MM.1S (cell line): ENCODE measurements at places on chromosomes 12 and 14.

GRCh38 chr12:89540586-89540985 lies 14.7 kb upstream of the POC1B start:
- H3K27me3 ChIP-seq = no peaks in the 10 kb centered on the region
- H3K27ac ChIP-seq = no peak overlapping the region
- no peak for DNase-seq
- no peaks in the 10 kb centered on the region for H3K4me1 ChIP-seq

DNA sequence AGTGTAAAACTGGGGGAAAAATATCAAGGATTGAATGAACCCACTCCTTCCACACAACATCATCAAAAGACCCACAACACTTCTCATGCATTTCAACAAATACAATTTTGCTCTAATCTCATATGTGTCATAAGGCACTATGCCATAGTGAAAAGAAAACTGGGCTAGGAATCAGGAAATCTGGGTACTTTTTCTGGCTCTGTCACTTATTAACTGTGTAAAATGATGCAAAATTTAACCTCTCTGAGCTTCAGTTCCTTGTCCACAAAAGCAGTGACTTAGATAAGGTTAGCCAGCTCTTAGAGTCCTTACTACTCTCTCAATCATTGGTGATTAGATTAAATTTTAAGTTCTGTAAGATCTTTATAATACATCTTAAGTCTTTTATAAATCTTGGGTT lies 250.5 kb upstream of the SOX5 start:
- no peaks in the 10 kb centered on the region for H3K4me1 ChIP-seq
- no peak for DNase-seq
- no peaks in the 10 kb centered on the region for H3K36me3 ChIP-seq
- no peak overlapping the region for H3K4me3 ChIP-seq

- no peak overlapping the region for H3K27ac ChIP-seq
- no peaks in the 10 kb centered on the region for H3K36me3 ChIP-seq
- peaks cover 20% of the 10 kb centered on the region for H3K4me1 ChIP-seq
- H3K4me3 ChIP-seq = no peak overlapping the region
- no peak for DNase-seq
Observed at GRCh38 chr14:32372154-32372553, 43.1 kb downstream of the AKAP6 start.

DNA sequence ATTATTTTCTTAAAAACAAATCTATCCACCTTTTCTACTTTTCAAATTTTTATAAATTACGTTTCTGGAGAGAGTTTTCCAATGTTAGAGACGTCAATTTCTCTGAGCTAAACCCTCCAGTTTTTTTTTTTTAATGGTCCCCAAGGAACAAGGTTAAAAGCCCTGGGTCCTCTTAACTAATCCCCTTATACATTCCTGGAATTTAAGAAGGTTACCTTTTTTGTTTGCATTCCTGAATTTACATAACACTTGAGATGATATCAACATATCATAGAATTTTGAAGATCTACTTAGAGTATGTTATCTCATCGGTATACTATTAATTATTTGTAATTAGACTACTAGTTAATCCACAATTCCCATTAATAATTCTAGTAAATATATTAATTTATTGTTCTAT lies 662.2 kb upstream of the LRFN5 start:
- H3K27ac ChIP-seq = no peak overlapping the region
- no peaks in the 10 kb centered on the region for H3K36me3 ChIP-seq
- H3K4me1 ChIP-seq = no peaks in the 10 kb centered on the region
- H3K27me3 ChIP-seq = no peaks in the 10 kb centered on the region

DNA sequence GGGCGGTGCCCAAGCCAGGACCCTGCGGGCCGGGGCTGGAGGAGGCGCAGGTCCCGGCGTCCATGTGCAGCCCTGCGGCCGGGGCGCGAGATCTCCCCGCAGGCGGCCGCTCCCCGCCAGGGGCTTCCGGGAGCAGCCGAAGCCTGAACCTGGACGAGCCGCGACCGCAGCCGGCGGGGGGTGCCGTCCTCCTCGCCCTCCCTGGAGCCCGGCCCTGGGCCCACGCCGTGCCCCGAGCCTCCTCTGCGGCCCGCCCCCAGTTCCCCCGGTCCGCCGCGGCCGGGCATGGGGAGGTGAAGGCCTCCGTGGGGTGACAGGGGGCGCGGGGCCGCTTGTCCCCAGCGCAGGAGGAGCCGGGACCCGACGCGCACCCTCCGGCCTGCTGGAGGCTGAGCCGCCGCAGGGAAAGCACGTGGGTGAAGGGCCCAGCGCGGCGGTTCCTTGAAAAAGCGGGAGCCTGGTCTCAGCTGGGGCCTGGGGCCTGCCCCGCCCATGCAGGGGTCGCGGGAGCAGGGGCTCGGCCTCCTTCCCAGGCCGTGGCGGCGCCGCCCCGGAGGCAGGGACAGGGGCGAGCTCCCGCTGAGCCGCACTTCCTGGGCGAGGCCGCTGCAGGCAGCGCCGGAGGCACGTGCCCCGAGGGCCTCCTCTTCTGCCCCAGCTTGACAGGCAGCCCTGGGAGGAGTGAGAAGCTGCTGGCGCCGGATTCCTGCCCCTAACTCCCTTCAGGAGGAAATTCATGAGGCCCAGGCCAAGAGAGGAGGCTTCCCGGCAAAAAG lies 55.6 kb upstream of the PPP2R5C start:
- H3K27ac ChIP-seq = no peak overlapping the region
- no peaks in the 10 kb centered on the region; the same call in 1 of the 2 replicates for H3K4me1 ChIP-seq
- DNase-seq = peak; percentile 40
- no peaks in the 10 kb centered on the region for H3K27me3 ChIP-seq
- H3K36me3 ChIP-seq = no peaks in the 10 kb centered on the region

- no peak for DNase-seq
- no peaks in the 10 kb centered on the region for H3K36me3 ChIP-seq
- no peak overlapping the region for H3K4me3 ChIP-seq
- no peaks in the 10 kb centered on the region for H3K27me3 ChIP-seq
- 0 out of 2 replicates have a peak, but pooled peaks cover 5% of the 10 kb centered on the region for H3K4me1 ChIP-seq
- no peak overlapping the region for H3K27ac ChIP-seq
Observed at GRCh38 chr12:50215033-50215432, 47.9 kb upstream of the CERS5 start.

GRCh38 chr12:66087365-66087943 lies 43.1 kb downstream of the LLPH start:
- peak; percentile 60 for DNase-seq
- no peak overlapping the region; the same call in 1 of the 2 replicates for H3K4me3 ChIP-seq
- no peaks in the 10 kb centered on the region for H3K36me3 ChIP-seq
- no peak overlapping the region for H3K27ac ChIP-seq
- H3K4me1 ChIP-seq = no peaks in the 10 kb centered on the region

DNA sequence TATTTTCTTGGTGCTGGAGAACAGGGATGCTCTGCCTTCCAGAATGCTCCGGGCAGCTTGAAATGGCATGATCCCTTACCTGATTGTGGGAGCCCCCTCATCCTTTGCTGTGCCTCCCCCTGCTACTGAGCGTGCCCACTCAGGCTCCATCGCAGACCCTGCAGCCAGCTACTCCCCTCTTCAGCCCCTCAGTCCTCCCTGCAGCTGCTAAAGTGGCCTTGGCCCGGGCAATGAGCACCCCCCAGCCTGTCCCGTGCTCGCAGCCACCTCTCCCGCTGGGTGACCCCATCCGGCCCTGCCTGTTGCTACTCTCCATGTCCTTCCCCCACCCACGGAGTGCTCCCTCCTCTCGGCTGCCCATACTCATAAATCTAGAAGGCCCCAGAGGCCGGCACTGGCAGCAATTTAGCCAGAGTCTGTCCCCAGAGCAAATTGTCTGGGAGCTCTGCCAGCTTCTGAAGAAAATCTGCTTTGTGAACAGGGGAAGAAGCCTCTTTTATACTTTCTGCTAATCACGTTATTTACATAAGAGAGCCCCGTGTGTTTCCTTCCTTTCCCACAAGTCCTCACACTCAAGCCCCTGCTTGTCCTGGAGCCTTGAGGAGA lies 143.7 kb upstream of the FRMD6 start:
- H3K27ac ChIP-seq = no peak overlapping the region
- H3K4me3 ChIP-seq = no peak overlapping the region
- H3K36me3 ChIP-seq = no peaks in the 10 kb centered on the region
- no peak for DNase-seq
- H3K27me3 ChIP-seq = no peaks in the 10 kb centered on the region

GRCh38 chr14:61889914-61890351 lies 127.7 kb downstream of the SNAPC1 start:
- no peaks in the 10 kb centered on the region for H3K27me3 ChIP-seq
- H3K36me3 ChIP-seq = no peaks in the 10 kb centered on the region
- H3K4me1 ChIP-seq = no peaks in the 10 kb centered on the region
- peak; percentile 66 for DNase-seq

- DNase-seq = no peak
- H3K27me3 ChIP-seq = no peaks in the 10 kb centered on the region
- no peaks in the 10 kb centered on the region for H3K4me1 ChIP-seq
- no peaks in the 10 kb centered on the region for H3K36me3 ChIP-seq
- no peak overlapping the region for H3K27ac ChIP-seq
- H3K4me3 ChIP-seq = no peak overlapping the region
Observed at GRCh38 chr12:121822393-121823100, 18.7 kb downstream of the SETD1B start.

- H3K27ac ChIP-seq = no peak overlapping the region
- H3K4me1 ChIP-seq = 0 out of 2 replicates have a peak, but pooled peaks cover 6% of the 10 kb centered on the region
- DNase-seq = no peak
- no peak overlapping the region for H3K4me3 ChIP-seq
- H3K36me3 ChIP-seq = no peaks in the 10 kb centered on the region
- no peaks in the 10 kb centered on the region for H3K27me3 ChIP-seq
Observed at GRCh38 chr14:23148591-23149249, 29.7 kb upstream of the CEBPE start.

DNA sequence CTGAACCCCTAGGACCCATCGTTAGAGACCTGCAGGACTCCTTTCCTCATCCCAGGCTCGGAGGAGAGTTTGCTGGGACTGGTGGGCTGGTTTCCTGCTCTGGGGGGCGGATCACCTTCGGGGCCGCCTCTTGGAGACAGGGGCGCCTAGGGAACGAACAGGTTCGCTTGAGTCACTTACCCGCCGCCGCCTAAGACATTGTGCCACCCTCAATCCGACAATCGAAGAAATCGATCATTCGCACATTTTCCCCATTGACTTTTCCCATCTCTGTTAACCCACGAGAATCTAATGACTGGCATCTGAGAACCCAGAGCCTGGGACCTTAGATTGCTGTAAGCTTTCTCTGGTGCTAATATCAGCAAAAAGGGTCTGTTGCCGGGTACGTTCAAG lies 322 bp downstream of the SLC39A9 start:
- H3K4me1 ChIP-seq = peaks cover 11% of the 10 kb centered on the region; the same call in 1 of the 2 replicates
- H3K27ac ChIP-seq = peak overlapping the region; percentile 78; the same call in 1 of the 2 replicates

DNA sequence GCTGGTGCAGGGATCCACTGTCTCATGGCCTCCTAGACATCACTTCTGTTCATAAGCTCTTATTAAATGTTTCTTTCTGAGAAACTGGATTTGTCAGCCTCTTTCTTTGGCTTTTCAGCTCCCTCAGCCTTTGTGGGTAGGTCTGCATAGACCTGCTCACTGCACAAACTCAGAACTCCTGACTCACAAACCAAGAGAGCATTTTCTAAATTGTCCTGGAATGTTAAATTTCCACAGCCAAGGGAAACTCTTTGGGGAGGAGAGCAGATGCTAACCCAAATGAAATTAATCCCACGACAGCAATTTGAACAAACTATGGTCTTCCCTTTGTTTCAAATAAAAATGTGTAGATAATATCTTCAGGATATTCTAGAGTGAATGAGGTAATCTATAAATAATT lies 19.5 kb upstream of the CERS5 start:
- no peaks in the 10 kb centered on the region for H3K27me3 ChIP-seq
- peaks cover 37% of the 10 kb centered on the region for H3K4me1 ChIP-seq
- DNase-seq = no peak
- H3K36me3 ChIP-seq = no peaks in the 10 kb centered on the region
- H3K4me3 ChIP-seq = no peak overlapping the region

- no peaks in the 10 kb centered on the region for H3K27me3 ChIP-seq
- no peaks in the 10 kb centered on the region for H3K36me3 ChIP-seq
- peak overlapping the region; percentile 92 for H3K4me3 ChIP-seq
- H3K4me1 ChIP-seq = no peaks in the 10 kb centered on the region
- DNase-seq = peak; percentile 35
Observed at GRCh38 chr12:64611341-64612284, 1.3 kb downstream of the RASSF3 start.

GRCh38 chr14:98961191-98961590 lies 310.8 kb downstream of the BCL11B start:
- DNase-seq = no peak
- H3K36me3 ChIP-seq = no peaks in the 10 kb centered on the region
- no peak overlapping the region for H3K4me3 ChIP-seq
- H3K27me3 ChIP-seq = no peaks in the 10 kb centered on the region
- H3K4me1 ChIP-seq = no peaks in the 10 kb centered on the region
- no peak overlapping the region for H3K27ac ChIP-seq

GRCh38 chr12:67391034-67391433 lies 121.9 kb downstream of the CAND1 start:
- H3K4me1 ChIP-seq = no peaks in the 10 kb centered on the region
- no peak for DNase-seq
- H3K27ac ChIP-seq = no peak overlapping the region
- H3K4me3 ChIP-seq = no peak overlapping the region
- no peaks in the 10 kb centered on the region for H3K36me3 ChIP-seq
